Islet precursor cell (in vitro differentiated cells): ENCODE measurements at places on chromosomes 16 and 17.

DNA sequence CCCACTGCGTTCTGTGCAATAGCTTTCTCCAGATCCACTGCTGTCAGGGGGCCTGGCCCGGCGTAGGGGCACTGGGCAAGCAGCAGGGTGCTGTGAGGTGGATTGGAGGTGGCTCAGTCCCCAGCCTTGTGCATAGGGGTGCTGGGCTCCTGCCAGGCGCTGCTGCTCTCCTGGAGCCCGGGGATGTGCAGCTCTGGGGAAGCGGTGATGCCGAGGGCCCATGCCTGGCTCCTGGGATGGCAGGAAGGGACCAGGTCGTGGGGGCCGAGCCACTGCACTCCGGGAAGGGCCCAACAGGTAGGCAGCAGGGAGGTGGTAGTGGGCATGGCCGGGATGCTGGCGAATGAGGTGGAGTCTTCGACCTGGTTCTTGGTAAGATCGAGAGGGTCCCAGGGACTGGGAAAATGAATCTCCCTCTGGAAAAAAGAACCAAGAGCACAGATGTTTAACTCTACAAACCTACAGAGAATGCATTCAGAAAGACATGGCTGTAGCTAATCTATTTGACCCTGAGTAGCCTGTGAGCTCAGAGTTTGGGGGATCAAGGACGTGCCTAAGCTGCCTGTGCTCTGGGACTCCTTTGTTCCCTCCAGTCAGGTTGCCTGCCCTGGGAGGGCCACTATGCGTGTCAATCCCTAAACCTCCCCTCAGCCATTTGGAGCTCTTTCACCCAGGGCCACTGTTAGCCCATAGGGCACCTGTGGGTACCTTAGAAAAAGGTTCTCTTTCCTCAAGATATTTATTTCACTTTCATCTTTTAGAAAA, 6.6 kb upstream of the SUPT4H1 start:
- no peak for DNase-seq

DNA sequence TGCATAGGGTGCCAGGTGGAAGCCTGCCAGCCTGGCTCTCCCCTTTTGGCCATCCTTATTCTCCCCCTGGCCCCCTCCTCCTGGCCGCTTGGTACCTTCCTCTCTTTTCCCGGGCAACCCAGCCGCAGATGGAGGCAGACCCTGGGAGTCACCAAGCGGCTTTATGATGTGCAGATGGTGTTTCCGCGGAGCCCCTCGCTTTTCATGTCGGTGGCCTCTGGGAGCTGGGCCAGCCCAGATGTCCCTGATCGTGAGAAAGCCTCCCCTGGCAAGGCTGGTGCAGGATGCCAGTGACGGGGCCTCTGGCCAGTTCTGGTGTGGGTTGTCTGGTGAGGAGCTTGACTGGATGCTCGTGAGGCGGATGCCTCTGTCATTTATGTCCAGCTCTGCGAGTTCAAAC, 18.0 kb upstream of the BRD7 start:
- DNase-seq = no peak

DNA sequence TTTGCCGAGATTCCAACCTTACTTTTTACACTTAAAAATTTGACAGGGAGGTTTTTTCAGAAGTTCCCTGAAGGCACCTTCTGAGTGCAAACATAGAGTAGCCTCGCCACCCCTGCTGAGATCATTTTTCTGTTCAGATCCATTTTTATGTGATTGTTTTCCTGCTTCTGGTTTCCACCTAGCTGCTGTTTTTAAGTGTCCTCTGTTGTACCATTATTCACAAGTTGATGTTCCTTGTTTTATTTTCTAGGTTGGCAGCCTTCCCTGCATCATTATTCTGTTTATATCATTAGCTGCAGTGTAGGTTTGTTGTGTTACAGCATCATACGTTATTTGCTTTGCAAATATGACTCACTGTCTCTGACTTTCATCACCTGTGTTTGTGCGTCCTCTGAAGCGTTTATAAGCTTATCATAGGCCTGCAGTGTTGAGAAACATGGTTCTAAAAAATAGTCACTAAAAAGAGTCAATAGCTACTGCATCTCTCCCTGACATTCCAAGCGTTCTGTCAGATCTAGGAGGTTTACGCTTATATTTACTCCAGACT, 116.9 kb upstream of the CLEC3A start:
- DNase-seq = no peak

- no peak for DNase-seq
Observed at GRCh38 chr17:69326377-69327059, 415 bp downstream of the ABCA5 start.

- DNase-seq = no peak
Observed at GRCh38 chr16:47734081-47734857, 273.1 kb downstream of the PHKB start.

- no peak for DNase-seq
Observed at GRCh38 chr16:27267037-27267677, 1.4 kb downstream of the NSMCE1 start.

- peak; percentile 86 for DNase-seq
Observed at GRCh38 chr17:7323731-7324437, 5.3 kb downstream of the NEURL4 start.

- no peak for DNase-seq
Observed at GRCh38 chr16:78100112-78100467, 636 bp downstream of the WWOX start.

DNA sequence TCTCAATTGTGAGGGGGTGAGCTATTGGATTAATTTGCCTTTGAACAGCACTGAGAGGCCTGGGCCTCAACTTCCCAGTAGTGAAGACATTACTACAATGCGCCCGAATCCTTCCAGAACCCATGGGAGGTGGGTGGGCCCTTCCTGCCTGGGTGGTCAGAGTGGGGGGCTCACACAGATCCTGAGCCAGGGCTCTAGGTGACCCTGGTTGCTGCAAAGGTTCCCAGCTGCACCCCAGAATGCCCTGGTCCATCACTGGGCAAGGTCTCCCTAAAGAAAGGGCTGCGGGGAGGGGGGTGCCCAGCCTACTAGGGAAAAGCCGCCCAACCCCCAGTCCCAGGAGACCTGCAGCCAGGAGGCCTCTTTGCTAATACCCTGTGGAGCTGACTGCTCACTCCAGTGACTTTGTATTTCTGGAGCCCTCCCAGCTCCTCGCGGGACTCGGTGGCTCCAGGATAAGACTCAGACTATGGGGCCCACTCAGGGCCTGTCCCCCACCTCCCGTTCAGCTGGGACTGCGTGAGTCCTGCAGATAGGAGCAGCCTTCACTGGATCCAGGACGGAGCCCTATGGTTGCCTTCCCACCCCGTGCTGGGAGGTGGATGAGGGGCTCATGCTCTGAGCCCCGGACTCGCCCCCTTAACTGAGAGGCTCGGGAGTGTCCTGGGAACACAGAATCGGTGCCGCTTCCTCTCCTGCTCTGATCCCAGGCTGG, 40.2 kb downstream of the SLC7A5 start:
- DNase-seq = no peak

- no peak for DNase-seq
Observed at GRCh38 chr17:66398617-66399016, 96.2 kb downstream of the PRKCA start.

- peak; percentile 96 for DNase-seq
Observed at GRCh38 chr16:56269811-56270684, 78.8 kb downstream of the GNAO1 start.

GRCh38 chr16:13098536-13098935, 197.1 kb downstream of the SHISA9 start:
- DNase-seq = peak; percentile 79

DNA sequence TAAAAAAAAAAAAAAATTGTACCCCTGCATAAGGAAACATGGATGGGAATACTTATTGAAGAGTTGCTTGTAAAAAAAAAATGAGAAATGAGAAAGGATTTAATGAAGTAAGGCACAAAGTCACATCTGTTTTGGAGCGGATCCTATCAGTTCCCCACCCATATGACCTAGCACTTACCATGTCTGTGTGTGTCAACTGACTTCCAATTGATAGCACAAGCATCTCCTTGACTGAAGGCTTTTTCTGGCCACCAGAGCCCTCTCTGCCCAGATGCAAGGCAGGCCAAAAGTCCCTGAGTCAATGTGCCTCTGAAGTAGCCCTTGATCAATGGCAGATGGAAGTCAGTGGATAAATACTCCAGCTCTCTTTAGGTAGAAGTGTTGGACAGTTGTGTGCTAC, 13.4 kb upstream of the NLK start:
- no peak for DNase-seq

DNA sequence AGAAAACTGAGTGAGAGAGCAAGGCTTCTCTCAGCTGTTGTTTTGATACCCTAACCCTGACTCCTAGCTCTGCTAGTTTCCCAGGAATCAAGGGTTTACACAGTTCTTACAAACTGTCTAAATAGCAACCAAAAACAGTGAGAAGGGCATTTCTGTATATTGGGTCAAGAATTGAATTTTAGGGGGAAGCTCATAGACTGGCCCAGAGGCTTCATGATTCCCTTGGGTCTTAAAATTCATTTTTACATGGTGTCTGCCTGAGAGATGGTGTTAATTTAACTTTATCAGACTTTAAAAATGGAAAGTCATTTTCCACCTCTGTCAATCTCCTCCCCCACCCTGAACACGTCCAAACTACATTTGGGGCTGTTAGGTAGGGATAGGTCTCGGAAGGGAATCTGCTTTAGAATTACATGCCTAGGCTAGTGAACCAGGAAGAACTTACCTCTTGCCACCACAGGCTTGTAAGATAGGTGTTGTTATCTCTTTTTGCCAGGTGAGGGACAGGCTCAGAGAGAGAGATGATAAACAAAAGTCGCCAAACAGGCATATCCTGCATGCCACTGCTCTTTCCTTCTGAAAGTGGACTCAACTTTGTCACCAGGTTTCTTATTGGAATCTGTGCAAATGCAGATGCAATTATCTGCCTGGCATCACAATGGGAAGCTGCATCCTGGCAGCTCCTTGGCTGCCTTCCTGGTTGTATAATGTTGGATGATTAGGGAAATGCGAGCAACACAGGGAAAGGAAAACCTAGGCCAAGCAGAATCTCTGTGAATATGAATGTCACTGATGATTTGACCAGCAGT, 3.1 kb downstream of the PHAF1 start:
- DNase-seq = no peak

- peak; percentile 87 for DNase-seq
Observed at GRCh38 chr17:48261297-48261880, 153.8 kb downstream of the SNX11 start.

- peak; percentile 98 for DNase-seq
Observed at GRCh38 chr17:38578229-38579082, 27.3 kb downstream of the SRCIN1 start.

DNA sequence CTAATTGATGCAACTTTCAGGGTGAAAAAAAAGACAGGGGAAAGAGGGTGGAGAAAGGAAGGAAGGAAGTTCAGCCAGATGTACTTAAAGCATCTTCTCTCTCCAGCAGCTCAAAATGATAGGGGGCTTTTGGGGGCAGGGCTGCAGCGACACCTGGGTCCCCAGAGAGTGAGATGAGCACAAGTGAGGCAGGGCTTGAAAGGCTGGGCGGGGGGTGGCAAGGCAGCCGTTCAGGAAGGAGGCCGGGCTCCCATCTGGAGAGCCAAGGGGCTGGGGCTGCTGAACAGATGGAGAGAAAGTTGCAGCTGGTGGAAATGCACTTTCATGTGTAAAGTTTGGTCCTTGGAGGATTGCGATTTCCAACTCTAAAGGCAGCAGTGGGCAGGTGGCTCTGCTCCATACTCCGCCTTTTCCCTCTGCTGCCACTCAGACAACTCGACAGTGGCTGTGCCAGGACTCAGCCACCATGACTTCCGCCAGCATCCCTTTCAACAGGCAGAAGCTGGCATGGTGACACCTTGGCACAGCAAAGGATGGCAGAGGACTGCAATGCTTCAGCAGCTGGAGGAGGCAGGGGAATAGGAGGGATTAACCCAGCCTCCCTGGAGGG, 7.7 kb downstream of the SLC35B1 start:
- no peak for DNase-seq

DNA sequence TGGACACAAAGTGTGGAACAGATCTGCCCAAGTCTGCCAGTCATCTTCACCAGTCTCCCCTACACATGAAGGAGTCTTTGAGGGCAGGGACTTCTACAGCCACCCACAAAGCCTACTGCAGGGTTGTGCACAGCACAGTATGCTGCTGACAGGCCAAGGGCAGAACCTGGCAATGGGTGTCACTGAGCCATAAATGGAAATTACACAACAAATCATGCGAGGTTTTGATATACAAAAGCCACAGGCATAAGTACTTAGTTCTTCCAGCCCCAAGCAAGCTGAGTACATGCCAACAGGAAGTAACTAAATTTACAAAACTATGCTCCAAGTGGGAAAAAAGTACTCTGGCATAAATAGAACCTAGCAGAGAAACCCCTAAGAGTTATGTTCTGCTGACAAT, 7.8 kb upstream of the PSMC3IP start:
- DNase-seq = no peak

DNA sequence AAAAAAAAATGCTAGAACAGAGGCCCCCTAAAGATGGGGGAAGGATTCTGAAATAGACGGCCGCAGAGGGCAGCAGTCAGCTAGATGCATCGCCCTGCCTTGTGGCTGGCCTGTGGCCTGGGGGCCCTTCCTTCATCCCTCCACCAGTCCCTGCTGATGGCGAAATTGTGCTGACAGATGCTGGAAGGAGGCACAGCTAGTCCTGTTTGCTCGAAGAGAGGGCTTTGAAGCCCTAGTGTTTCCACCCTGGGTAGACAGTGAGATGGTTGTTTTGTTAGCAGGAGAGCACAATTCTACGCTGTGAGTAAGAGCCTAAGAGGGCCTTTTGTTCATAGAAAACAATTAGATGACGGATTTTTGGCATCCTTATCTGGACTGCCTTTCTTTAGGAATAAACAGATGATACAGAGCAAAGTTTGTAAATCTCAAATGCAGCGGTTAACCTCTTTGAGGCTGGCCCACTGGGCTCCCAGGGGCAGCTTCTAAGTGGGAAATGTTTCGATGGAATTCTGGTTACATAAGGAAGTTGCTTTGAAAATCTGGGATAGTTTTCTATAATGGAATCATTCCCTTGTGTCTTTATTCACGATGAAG, 23.0 kb downstream of the VPS35L start:
- no peak for DNase-seq

- no peak for DNase-seq
Observed at GRCh38 chr16:22977294-22977697, 163.3 kb downstream of the HS3ST2 start.

GRCh38 chr17:55215711-55216110, 49.0 kb upstream of the HLF start:
- DNase-seq = no peak

DNA sequence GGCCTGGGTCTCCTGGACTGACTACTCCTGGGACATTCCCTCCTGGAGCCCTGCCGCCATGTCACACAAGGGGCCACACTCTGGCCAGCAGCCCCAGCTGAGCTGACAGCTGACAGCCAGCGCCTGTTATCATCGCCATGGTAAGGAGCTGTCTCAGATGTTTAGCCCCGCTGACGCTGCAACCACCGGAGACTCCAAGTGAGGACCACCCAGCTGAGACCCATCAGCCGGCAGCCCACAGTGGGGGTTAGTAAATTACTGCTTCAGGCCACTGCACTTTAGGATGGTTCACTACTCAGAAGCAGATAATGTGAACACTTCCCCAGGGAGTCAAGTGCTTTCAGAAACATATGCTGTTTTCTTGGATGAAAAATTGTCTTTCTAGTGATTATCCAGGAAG, 14.6 kb upstream of the SPHK1 start:
- peak; percentile 52 for DNase-seq

GRCh38 chr16:11624205-11624604, 37.5 kb upstream of the LITAF start:
- DNase-seq = no peak

- no peak for DNase-seq
Observed at GRCh38 chr17:7767405-7768021, 50.0 kb downstream of the DNAH2 start.

GRCh38 chr17:50653738-50654137, 19.1 kb downstream of the ABCC3 start:
- no peak for DNase-seq

GRCh38 chr17:41773190-41773588, 13.3 kb downstream of the JUP start:
- DNase-seq = peak; percentile 99
